ENCODE measurements at places on chromosomes 7 and 10. TPM values are rescaled to one million over a fixed set of nuclear protein-coding genes. Genes with fewer than 3 reads are reported as not detected.

TRPV6 gene
- not detected for total RNA-seq

UCN3 gene
- not detected for total RNA-seq

SH2D4B gene
- total RNA-seq: not detected

FAM237B gene
- not detected for total RNA-seq

FEZF1 gene
- not detected for total RNA-seq

SERPINE1 gene
- total RNA-seq: 2,645 TPM

MINDY3 gene
- total RNA-seq: 21.2 TPM

CAV1 gene
- total RNA-seq: 1,483 TPM

WNT16 gene
- not detected for total RNA-seq

VWC2 gene
- total RNA-seq: not detected

SUN3 gene
- not detected for total RNA-seq

ANXA8L1 gene
- not detected for total RNA-seq

All from endothelial cell of umbilical vein (primary cell).